Activated CD4-positive, alpha-beta T cell treated with anti-CD3 and anti-CD28 coated beads for 4 hours (primary cell): ENCODE measurements at places on chromosomes 3 and 15.

DNA sequence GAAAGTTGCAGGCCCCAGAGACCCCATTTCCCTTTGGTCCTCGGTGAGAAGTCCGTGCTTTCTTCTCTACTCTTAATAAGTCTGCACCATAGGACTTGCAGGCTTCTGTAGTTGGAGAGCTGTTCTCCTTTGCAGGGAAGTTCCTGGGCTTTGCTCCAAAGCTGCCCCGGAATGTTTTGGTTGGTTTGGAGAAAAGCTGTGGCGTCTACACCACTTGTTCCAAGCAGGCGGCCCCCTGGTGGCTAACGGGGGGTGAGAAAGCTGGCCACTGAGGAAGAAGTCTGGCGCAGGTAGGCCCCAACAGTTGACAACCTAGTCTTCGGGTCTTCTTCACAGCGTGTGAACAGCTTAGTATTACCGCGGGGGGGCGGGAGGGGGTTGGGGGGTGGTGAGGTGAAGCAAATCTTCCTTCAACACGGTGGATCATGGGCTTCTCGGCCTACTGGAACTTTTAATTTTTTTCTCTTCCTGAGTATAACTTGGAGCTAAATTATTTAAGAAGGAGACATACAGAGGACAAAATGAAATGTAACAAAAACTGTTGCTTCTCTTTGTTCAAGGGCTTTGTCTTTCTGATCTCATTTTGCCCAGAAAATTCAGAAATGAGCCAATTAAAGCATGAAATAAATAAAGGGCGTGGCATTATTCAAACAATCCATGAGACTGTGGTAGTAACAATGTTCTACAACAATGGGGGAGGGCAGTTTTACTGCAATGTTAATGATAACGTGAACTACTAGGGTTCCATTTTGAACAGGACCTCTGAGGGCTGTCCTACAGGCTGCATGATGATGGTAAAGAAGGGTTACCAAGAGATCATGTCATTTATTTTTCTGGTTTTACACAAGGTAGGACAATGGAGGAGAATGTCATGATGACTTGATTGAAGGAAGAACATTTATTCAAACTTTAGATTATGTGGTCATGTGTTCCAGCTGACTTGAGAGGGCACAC is 2.2 kb upstream of the THRB start:
- no peak for DNase-seq

DNA sequence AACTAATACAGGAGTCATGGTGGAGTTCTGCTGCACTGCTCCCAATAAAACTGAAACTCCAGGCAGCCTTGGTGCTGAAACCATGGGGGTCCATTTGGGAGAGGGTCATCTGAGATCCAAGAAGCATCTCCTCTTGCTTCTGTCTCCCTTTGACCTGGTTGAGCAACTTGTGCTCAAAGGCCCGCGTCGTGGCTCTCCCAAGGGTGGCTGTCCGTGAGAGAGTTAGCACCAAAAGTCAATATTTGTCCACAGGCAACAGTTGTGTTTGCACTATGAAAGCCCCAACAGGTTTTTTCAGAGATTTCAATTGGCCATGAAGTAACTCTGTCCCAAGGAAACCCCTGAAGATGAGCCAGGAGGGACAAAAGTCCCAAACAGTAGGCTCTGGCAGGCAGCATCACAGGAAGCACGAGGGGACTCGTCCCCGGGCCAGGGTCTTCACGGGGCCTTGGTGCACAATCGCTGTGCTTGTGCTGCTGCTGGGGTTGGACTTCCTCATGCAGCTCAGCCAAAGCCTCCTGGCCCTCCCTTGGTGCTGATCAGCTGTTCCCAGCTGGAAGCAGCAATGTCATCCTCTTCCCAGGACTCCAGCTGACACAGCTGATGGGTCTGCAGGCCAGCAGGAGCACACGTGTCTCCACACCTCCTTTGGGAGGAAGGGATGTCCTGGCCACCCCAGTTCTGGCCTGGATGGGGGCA is 39.4 kb upstream of the WNT5A start:
- no peak for DNase-seq

- no peak for DNase-seq
These were observed 155.6 kb downstream of the LRRC28 start for GRCh38 chr15:99406716-99407487.

- peak; percentile 44 for DNase-seq
These were observed 643 bp downstream of the ABCC5 start for GRCh38 chr3:184016811-184017671.

DNA sequence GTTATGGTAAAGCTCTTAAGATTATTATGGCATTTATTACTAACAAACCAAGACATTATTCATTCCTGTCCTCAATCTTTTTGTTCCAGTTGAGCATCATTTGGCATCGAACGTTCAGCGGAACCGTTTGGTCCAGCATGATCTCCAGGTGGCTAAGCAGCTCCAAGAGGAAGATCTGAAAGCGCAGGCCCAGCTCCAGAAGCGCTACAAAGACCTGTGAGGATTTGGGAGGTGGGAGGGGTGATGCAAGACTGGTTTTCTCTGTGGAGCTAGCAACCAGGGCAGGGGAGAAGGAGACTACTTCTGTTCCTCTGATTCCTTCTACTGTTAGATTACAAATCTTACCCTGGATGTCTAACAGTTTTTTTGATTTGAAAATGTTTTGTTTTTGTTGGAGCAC is 27.6 kb upstream of the UTS2B start:
- no peak for DNase-seq

- DNase-seq: no peak
These were observed 189.6 kb downstream of the XXYLT1 start for GRCh38 chr3:195081242-195081963.

GRCh38 chr15:85749261-85750151 is 45.2 kb downstream of the KLHL25 start:
- no peak for DNase-seq

GRCh38 chr15:36769098-36769497 is 189.7 kb downstream of the CDIN1 start:
- DNase-seq: no peak

- no peak for DNase-seq
These were observed 280.4 kb downstream of the KLF13 start for GRCh38 chr15:31606931-31607497.

GRCh38 chr15:63366451-63366850 is 15.2 kb downstream of the CA12 start:
- no peak for DNase-seq

DNA sequence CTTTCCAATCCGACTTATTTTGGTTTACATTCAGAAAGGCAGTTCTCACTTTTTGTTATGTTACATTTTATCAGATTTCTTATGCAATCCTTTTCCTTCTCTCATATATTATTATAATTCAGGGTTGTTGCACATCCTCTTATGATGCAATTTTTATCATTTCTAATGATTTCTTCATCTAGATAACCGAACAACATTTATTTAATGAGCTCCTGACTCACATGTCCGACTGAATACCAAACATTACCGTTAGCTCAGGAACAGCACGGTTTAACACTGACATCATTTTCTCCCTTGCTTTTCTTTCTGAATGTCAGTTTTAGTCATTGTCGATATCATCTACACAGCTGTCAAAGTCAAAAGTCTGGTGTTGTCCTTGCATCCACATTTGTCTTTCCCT is 199.2 kb downstream of the BCHE start:
- no peak for DNase-seq

GRCh38 chr3:99659032-99659431 is 20.6 kb downstream of the COL8A1 start:
- DNase-seq: no peak

- DNase-seq: no peak
These were observed 154.2 kb downstream of the MECOM start for GRCh38 chr3:169509359-169509758.

DNA sequence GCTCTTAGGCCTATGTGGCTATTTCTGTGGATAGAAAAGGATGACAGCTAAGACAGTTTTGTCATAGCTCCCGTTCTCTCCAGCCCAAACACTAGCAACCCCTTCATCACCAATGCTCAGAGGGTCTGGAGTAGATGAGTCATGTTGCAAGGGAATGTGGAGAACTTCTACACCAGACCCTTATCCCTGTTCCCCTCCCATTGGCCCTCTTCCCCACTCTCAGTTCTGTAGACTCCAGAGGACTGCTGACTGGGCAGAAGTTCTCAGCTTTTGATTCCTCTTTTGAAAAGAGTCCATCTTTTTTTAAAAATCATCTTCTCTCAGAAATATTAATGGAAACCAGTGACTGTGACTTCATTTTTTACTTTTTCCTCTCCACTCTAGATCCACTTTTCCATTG is 2.4 kb upstream of the MYZAP start:
- no peak for DNase-seq

DNA sequence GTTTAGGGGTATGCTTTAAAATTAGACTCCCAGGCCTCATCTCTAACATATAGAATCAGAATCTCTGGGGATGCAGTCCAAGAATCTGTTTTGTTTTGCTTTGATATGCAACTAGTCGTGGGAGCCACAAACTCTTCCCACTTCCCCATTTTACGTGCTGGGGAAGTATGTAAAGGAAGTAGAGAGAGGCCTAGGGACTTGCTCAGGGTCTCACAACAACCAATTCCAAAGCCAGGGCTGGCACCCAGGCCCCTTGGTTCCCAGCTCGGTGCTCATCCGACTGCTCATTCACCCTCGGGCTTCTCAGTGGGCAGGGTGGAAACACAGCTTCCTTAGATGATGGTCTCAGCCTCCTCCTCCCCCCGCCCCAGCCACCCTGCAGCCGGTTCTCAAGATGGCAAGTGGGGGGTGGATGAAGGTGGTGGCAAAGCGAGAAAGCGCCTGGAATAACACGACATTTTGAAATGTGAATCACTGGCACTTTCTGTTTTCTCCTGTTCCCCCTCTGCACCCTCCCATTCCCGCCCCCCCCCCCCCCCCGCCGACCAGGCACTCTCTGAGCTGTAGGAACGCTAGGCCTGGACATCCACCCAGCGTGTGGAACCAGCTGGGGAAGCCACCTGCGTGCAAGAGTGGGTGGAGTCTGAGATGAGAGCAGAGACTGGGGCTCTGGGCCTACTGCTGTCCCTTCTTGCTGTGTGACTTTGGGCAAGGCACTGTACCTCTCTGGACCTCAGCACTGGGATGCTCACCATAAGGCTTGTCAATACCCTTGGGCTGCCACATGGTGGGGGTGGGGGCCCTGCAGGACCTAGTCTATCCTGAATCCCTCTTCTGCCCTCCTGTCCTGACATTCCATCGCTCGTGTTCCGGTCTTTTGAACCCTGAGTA is 214.5 kb downstream of the RPLP1 start:
- DNase-seq: no peak

DNA sequence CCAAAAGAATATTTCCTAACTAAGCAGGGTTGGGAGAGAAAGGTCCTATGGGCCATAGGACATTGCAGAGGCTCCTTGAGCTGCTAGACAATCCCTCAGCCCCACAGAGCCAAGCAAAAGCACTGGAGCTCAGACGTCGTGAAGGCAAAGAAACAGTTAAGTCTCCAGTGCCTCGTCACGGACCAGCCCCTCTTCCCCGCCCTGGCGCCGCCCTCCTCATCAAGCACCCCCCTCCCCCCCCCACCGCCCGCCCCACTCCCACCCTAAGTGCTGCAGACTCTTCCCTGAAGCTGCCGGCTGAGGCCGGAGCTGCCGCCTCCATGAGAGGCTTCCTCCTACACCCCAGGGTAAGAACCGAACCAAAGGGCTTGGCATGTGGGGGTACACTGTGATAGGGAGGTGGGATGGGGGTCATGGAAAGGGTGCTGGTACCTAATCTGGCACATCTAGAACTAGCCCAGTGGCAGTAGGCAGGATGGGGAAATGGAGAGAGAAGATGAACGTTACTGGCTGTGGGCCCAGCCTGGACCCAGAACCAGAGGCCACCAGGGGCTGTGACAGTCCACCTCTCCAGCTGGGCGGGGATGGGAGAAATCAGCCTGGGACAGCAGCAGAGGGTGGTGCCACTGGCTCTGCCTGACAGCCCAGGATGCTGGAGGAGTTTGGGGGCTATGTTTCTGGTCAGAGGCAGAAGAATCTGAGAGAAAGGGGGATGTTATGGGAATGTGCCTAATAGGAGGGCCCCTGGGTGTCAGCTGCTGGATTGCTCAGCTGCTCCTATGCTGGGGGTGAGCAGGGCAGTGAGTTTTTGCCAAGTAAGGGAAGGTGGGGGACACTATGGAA is at the start of gene MAP1A:
Gene MAP1A (plus strand): TSS at position 255 of the 843 bp plus-strand sequence. CDS start 3,866 bp downstream, outside the sequence.
- DNase-seq: no peak

DNA sequence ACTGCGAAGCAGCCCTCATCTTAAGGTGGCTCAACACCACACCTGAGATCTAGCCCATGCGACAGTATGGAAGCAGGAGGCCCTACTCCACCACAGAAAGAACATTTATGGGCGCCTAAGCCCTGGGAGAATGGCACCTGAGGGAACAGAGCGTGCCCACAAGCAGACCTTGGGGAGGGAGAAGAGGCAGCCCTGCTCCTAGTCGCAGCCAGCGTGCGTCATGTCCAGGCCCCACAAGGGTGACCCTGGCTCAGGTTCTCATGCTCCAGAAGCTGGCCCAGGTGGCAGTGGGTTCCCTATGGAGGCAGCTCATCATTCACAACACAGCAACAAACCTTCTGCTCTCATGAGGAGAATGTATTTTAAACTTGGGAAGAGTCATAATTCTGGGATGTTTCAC is 19.3 kb upstream of the ANPEP start:
- no peak for DNase-seq

DNA sequence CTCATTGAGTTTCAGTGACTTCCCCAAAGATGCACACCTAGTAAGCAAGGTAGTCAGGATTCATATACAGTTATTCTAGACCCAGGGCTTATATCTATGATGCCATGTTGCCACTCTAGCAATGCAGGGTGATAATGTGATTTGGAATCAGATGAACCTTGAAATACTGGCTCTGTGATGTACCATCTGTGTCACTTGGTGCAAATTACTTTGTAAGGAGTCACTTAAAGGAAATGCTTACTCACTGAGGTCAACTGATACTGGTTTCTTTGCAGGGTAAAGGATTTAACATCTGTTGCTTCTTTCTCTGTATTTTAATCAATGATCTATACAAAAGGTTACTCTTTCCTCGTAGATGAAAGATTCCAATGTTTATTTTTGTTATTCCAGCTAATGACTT is 10.8 kb downstream of the ASB14 start:
- DNase-seq: no peak

DNA sequence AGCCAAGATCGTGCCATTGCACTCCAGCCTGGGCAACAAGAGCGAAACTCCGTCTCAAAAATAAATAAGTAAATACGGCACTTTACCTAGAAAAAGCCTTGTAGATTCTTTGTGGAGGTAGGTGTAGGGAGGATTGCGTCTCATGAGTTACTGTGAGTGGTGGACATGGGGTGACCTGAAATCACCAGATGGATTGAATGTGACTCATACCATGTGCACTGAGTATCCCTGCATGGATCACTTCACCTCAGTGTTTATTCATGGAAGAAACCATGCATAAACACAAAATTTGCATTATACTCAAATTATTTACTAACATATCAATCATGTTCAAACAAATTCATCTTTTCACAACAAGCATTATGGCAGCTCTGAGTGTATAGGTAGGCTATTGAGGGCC is 55.9 kb downstream of the MRPS25 start:
- no peak for DNase-seq

- no peak for DNase-seq
These were observed 58.4 kb downstream of the CPNE4 start for GRCh38 chr3:131976448-131976847.

GRCh38 chr3:162334537-162334936 is 837.9 kb downstream of the OTOL1 start:
- no peak for DNase-seq

DNA sequence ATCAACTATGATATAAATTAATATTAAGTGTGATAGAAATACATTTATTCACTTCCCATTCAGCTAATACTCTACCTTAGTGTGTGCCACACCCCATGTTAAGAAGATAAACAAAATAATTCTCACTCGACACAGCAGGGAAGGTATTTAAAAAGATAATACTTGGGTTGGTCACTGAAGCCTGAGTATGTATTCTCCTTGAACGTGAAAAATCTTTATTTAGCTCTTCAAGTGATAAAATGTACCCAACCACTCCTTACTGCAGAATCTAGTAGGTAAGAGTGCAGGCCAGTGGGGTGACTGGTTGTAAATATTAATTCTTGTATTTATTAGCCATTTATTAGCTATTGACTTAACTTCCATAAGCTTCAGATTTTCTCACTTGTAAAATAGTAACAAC is 372.7 kb upstream of the THBS1 start:
- no peak for DNase-seq
